ENCODE measurements at places on chromosomes 12 and 14. TPM values are rescaled to one million over a fixed set of nuclear protein-coding genes. Genes with fewer than 3 reads are reported as not detected.
A peak's percentile ranks its signal among the peaks of the same experiment; 100 is the strongest.

DNA sequence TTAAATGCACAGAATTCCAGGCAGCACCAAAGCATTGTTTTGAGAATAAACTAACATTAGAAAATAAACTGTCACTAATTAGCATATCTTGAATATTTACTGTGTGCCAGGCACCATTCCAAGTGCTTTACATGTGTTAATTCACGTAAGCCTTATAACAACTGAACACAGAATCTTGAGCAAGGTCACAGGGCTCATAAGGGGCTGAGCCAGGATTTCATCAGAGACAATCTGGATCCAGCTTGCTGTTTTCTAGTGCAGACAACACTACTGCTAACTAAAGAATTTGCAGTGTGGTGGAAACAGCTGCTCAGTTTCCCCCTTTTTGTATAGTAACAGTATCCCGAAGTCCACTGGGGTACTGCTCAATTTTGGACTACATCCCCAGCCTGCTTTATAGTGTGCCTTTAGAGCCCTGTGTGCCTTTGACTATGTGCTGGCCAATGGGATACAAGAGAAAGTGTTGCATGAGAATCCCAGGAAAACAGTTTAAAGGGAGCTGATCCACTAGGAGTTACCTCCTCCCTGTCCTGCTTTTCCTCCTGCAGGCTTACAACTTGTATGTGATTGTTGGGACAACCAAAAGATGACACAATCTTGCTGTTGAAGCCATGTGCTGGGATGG is 36.0 kb upstream of the RMST start:
- DNase-seq = no peak

- no peak for DNase-seq
Observed at GRCh38 chr12:59059088-59059935, 139.0 kb upstream of the LRIG3 start.

DNA sequence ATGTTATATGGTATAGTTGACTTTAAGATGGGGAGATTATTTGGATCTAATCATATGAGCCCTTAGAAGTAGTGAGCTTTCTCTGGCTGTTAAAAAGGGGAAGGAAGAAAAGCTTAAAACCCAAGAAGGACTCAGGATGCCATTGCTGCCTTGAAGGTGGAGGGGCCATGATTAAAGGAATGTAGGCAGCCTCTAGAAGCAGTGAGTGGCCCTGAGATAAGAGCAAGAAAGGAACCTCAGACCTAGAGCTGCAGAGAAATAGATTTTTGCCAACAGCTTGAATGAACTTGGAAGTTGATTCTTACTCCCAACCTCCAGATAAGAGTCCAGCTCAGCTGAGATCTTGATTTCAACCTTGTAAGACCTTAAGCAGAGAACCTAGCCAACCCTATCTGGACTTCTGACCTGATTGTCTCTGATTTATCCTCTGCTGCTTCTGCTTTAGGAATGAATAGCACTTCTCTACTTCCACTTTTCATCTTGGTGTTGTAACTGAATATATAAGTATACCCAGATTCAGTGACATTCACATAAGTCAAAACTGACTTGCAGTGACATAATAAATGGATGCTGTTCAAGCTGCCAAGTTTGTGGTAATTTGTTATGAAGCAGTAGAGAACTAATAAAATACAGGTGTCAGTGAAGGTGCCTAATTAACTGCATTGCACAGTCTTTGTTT is 33.5 kb downstream of the RAD51B start:
- DNase-seq = no peak

DNA sequence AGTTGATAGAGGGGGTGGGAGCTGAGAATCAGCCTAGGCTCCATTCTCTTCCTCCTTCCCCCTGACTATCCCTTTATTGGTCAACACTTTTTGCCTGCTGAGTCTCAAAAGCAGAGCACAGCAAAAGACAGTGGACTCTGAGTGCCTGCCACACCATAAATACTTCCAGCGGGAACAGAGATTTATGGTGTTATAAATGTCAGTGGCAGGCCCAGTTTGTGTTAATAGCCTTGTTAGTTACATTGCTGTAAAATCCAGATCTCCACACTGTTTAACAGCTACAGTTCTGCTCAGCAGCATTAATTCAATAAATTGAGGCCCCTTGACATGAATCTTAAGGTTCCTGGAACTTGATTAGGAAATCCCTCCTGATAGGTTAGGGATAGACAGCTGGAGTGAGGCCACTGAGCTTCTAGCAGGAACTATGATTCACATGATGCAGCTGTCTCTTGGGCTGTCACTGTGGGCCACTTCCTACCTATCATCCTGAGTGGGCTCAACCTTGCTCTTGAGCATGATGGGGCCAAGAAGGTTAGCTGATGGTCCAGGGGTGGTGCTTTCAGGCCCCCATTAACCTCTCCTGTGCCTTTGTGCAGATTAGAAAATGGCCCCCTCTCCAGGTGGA is 295.2 kb upstream of the SRRM4 start:
- DNase-seq = no peak

- DNase-seq = no peak
Observed at GRCh38 chr14:89143595-89143994, 273.4 kb downstream of the FOXN3 start.

- DNase-seq = no peak
Observed at GRCh38 chr12:75773377-75773776, 258.2 kb downstream of the PHLDA1 start.

- no peak for DNase-seq
Observed at GRCh38 chr12:11811008-11811407, 161.5 kb downstream of the ETV6 start.

- no peak for DNase-seq
Observed at GRCh38 chr14:90757452-90757851, 58.8 kb downstream of the TTC7B start.

GRCh38 chr12:42192686-42193085 is 45.4 kb downstream of the YAF2 start:
- DNase-seq = no peak

DNA sequence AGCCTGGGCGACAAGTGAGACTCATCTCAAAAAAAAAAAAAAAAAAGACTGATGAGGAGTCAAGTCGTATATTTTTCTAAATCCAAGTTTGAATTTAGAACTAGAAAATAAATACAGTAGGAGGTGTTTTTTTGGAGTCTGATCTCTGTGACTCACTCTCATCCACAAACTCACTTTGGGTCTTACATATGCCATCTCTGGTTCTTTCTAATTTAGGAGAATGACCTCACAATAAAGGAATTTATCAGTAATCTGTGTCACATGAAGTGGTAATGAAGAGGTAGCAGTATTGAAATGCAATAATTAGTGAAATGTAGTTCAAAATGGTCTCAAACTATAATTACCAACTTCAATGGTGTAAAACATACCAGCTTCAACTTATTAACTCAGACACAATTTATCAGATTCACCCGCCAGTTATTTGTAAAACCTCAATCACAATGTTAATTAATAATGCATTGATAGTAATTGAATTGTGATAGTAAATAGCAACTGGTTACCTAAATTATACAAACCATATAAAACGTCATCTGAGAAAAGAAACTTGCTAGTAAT is 4.4 kb upstream of the CFL2 start:
- no peak for DNase-seq

DNA sequence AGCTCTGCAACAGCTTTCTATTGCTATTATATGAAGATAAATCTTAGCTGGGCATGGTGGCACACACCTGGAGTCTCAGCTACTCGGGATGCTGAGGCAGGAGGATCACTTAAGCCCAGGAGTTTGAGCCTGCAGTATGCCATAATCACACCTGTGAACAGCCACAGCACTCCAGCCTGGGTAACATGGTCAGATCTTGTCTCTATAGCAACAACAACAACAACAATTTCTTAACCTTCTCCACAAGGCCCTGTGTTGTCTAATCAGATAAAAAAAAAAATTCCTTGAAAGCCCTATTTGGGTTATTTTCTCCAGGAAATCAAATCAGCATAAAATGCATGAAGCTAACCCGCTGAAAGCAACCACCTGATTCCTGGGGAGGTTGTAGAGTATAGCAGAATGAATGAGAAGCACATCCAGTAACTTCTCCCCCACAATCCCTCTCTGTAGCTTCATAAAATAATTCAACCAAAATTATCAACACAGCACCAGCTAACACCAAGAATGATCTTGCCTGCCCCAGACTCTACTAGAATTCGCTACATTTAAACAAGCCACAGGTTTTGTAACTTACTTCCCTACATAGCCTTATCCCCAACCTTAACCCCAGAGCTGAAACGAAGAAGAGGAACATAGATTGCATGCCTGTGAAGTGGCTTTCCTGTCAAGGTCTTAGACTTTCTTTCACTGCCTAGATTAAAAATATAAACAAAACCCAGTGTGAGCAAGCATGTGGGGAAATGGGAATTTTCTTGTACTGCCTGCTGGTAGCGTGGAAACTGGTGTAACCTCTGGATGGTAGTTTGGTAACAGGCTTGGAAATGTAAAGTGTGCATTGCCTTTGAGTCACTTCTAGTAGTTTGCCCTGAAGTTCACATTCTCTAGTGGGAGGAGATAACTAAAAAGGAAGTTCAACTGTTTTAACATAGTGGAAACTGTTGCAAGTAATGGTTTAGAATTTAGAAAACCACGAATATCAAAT is 6.0 kb upstream of the STK38L start:
- peak; percentile 18 for DNase-seq

BDKRB2 gene
- not detected for polyA plus RNA-seq

NRIP2 gene
- polyA plus RNA-seq = 2.0 TPM

FAM181A gene
- not detected for polyA plus RNA-seq

KRT6B gene
- polyA plus RNA-seq = not detected

GALNT6 gene
- 9.2 TPM for polyA plus RNA-seq

BRI3BP gene
- 4.2 TPM for polyA plus RNA-seq

COCH gene
- 0.27 TPM for polyA plus RNA-seq

IL31 gene
- polyA plus RNA-seq = not detected

OR6C2 gene
- not detected for polyA plus RNA-seq

C12orf42 gene
- 4.5 TPM for polyA plus RNA-seq
